ENCODE measurements at places on chromosomes 6 and 20.

DNA sequence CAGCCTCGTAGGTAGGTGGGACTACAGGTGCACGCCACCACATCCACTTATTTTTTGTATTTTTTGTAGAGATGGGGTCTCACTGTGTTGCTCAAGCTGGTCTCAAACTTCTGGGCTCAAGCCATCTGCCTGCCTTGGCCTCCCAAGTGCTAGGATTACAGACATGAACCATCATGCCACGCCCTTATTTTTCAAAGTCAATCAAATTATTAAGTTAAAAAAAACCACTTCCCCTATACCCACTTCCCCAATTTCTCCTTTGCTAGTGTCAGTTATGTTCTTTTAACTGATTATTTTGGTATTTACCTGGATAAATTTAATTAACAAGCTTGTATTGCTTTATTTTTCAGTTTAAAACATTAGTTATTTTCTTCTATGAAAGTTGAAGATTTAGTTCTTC lies 49.6 kb downstream of the RIOK1 start:
- DNase-seq = no peak

DNA sequence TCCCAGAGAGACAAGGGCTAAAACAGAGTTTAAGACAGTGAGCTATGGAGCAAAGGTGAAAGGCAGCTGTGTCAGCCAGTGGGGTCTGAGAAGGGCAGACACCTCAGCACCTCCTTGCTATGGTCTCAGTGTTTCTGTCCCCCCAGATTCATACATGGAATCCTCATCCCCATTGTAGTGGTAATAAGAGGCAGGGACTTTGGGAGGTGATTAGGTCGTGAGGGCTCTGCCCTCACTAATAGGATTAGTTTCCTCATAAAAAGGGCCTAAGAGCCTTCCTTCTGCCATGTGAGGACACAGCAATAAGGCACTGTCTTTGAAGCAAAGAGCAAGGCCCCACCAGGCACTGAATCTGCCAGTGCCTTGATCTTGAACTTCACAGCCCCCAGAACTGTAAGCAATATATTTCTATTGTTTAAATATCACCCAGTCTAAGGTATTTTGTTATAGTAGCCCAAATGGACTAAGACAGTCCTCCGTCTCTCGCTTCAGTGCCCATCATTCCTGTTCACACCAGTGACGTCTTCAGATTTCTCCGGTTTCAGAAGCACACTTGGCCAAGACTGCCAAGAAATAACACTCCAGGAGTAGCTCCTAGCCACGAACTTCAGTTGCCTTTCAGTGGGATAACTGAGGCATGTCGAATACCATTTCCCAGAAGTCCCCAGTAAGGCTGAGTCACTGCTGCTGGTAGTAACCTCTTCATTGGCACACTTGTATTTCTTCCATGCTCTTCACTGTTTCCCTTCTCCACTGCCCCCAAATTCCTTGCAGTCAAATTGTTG lies 32.8 kb downstream of the SLC13A3 start:
- DNase-seq = no peak

- DNase-seq = peak; percentile 54
Measured at GRCh38 chr6:30325150-30325872, 1.4 kb upstream of the TRIM39 start.

- no peak for DNase-seq
Measured at GRCh38 chr6:130980310-130981032, 82.6 kb downstream of the EPB41L2 start.

- no peak for DNase-seq
Measured at GRCh38 chr6:90303039-90303438, 6.4 kb upstream of the BACH2 start.

DNA sequence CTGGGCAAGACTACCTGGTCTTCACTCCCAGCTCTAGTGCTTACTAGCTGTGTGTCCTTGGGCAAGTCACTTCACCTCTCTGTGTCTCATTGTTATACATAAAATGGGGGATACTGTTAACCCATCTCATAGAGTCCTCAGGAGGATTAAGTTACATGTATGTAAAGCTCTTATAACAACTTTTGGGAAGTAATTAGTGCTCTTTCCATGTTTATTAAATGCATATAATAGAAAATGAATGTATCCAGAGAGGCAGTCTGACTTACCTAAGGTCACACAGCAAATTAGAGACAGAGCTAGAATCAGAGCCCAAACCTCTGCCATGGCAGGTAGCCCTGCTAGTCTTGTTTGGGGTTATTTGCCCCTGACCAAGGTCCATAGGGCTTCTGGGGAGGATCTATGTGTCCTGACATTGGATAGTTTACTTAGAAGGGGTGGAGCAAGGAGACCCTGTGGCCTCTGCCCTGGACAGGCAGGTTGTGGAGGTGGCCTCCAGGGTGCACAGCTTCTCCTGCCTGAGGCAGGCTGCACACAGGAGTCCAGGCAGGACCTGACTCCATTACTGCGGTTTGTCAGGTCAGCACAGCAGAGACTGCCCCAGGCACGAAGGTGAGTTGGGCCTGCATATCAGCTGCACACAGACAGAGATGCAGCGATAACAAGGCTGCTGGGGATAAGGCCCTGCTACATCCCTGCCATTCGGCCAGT lies 8.4 kb upstream of the MAPK13 start:
- DNase-seq = no peak

DNA sequence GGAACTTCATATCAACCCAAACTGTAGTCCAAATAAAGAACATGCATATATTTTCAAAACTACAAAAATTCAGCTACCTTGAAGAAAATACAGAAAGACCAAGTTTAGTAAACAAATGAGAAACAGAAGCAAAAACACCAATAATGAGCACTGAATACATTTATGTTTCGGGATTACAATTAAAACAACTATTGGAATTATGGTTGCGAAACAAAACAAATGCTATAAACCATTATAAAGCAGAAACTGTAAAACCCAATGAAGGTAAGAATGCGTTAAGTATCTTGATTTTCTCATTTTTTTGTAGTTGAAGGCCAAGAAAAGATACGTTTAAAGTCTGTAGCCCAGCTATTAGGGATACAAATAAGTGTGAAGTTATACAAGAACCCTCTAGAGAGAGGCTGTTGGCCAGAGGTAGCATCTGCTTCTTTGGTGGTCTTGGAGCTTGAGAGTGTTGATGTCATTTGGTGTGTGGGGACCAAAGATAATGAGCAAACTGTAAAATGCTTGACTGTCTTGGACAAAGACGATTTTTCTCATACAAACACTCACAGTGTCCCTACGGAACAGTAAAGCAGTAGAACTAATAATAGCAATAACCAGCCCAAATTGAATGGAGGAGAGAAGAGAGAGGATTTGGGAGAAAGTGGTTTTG lies 111.5 kb downstream of the PRND start:
- no peak for DNase-seq

GRCh38 chr20:16245879-16246278 lies 327.4 kb downstream of the KIF16B start:
- DNase-seq = no peak

DNA sequence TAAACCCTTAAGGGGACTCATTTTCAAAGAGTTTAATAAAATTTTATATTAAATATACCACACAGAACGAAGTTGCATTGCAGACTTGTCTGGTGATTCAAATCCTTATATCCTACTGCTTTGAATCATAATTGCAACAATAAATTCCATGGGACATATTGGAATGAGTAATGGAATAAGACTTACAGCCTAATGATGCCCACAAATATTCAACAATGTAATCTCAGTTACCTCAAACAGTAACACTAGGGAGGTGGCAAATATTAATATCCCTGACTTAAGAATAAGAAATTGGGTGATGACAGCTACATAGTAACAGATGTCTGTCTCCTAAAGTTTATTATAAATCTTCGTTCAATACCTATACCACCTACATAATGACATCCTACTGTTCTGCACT lies 52.6 kb downstream of the BMP5 start:
- no peak for DNase-seq

DNA sequence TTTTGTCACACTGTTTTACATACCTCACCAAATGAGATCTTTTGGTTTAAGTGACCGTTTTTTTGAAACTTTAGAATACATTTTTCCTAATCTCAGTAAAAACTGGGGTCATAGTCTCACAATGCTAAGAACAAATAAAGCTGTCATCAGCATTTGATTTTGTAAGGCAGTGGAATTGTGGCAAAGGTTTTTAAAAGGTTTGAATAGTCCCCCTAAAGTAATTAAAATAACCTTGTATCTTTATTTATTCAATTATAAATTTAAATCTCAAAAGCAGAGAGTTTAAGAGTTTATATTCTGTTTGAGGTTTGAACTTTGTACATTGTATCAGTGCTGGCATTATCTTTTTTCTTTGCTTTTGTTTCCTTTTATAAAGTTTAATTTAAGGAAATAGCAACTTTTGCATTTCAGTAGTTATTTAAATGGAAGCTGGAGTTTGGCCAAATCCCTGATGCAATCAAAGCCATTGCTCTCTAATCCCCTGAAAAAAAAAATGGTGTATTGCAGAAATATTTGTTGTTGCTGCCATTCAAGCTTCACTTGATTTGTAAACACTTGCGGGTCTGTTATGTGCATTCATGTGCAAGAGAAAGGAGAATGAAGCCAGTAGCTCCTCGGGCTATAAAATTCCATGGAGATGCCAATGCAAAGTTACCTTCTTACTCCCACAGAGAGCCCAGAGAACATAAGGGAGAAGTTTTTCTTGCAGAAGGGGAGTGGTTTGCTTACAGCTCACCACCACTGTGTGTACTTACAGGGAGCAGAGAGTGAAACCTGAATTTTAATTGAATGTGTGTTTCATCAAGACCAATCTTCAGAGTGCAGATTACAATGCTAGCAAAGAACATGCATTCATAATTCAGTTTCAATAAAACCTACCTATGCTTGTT lies 391.8 kb downstream of the ARHGAP18 start:
- no peak for DNase-seq

DNA sequence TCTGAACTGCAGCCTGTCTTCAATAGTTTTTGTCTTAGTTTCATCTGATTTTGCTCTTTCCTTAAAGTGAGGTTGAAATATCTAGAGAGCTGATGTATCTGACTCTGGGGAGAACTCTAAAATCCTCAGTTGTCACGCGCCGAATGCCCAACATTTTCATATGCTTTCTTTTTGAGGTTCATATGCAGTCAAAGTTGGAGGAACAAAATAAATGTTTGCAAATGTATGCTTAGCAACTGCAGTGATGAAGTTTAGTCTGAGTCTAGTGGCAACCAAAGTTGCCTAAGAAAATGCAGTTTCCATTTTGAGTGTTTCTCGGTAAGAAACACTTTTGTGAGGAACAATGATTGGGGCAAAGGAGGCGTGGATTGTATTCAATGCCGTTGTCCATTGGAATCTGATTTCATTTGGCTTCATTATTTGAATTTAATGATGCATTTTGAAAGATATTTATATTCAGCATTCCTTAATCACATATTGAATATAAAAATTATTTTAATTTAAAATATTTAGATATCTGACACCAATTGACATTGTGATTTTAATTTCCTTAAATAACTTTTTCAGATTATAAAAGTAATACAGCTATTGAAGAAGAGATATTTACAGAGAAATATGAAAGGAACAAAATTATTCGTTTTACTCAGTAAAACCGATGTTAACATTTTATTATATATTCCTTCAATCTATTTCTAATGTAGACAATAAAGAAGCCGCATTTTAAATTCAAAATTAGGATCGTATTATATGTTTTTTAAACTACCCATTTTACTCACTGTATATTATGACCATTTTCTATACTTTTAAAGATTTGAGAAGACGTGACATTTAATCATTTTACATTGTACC lies 122.0 kb downstream of the PLEKHG1 start:
- DNase-seq = no peak

DNA sequence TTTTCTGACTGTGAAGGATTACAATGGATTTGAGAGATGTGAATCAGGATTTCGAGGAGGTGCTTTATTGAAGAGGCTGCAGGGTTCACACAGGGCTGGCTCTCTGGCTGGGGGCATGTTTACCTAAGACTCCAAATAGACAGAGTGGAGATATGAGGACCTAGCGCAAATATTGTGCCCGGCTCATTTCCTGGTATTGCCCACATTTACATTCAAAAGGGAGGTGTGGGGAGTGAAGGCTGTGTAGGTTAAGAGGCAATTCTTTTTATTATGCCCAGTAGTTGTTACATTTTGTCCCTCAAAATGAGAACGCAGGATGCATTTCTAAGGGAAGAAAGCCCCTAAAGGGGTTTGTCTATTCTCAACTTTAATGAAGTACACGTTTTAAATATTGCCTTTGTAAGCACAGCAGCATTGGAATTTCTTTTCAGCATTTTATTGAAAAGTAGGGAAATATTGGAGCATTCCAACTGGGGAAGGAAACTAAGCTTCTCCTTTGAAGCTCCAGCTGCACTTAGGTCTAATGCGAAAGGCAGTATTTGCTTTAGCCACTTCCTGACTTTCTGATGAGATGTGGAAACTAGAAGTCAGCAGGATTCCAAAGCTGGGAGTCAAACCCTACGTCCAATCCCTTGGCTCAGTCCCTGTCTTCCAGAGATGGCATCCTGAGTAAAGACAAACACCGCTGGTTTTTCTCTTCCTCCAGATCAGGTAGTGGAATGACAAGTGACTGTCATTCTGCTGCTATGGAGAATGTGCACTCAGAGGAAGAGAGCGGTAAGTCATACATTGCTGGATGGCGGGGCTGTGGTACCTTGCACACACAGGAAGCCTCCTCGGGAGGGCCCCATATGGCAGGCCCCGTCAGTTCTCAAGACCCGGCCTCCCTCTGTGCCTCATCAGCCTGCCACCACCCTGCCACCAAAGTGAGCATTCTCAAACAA lies 70.7 kb downstream of the MYB start:
- DNase-seq = peak; percentile 40

GRCh38 chr20:8774412-8774811 lies 294.5 kb upstream of the PLCB4 start:
- DNase-seq = no peak

- DNase-seq = no peak
Measured at GRCh38 chr6:11007715-11008608, 36.1 kb downstream of the ELOVL2 start.

DNA sequence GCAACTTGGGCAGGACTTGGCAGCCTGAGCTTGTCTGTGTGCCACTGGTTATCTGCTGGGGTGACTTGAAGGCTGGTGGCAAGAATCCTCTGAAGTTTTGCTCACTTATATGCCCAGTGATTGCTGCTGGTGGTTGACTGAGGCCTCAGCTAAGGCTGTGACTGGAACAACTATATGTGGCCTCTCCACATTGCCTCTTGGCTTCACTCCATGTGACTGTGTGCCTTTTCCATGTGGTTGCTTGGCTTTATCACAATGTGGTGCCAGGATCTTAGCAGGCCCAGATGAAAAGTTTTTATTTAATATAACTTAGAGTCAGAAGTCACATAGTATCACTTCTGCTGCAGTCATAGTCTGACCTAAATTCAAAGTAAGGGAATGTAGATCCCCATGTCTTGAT lies 104.5 kb downstream of the ADAT2 start:
- no peak for DNase-seq

DNA sequence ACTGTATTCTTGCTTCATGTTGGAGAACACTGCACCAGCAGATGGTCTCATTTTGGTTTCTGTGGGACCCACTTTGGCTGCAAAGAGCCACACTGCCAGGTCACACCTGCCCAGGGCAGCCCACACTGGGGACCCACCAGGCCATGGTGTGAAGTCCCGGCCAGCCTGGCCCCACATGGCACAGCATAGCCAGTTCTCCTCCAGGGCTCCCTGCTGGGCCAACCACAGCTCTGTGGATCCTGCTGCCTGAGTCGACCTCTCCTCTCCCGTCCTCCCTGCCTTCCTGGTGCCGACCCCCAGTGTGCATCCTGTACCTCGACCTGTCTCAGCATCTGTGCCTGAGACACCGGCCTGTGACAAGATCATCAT lies 3.0 kb downstream of the ARFRP1 start:
- DNase-seq = no peak

GRCh38 chr6:56852260-56853010 lies 102.5 kb upstream of the BEND6 start:
- DNase-seq = no peak

- no peak for DNase-seq
Measured at GRCh38 chr6:489001-489400, 97.4 kb downstream of the IRF4 start.

GRCh38 chr20:47982574-47983360 lies 197.5 kb upstream of the SULF2 start:
- no peak for DNase-seq
